ENCODE measurements at places on chromosomes 6 and 20. TPM values are rescaled to one million over a fixed set of nuclear protein-coding genes. Genes with fewer than 3 reads are reported as not detected.

Gene CST2
- total RNA-seq: 0.44 TPM

Gene BHLHE23
- not detected for total RNA-seq

Gene DDO
- not detected for total RNA-seq

Gene F13A1
- total RNA-seq: not detected

Gene LATS1
- total RNA-seq: 7.6 TPM

Gene MTRF1L
- 15.6 TPM for total RNA-seq

Gene BNIP5
- total RNA-seq: not detected

Gene CDSN
- not detected for total RNA-seq

Gene TMEM200A
- not detected for total RNA-seq

Gene CYP24A1
- total RNA-seq: 292 TPM

Gene SLC25A27
- total RNA-seq: 0.09 TPM

Gene ZNF318
- total RNA-seq: 5.6 TPM

Gene ELOVL4
- 1.5 TPM for total RNA-seq

Gene RNF146
- total RNA-seq: 11.9 TPM

Gene LZTS3
- total RNA-seq: 2.7 TPM

Gene BPIFB2
- not detected for total RNA-seq

Gene PHF3
- total RNA-seq: 10.8 TPM

Gene VPS16
- total RNA-seq: 31.6 TPM

Gene FAM217A
- total RNA-seq: not detected

Gene SYTL3
- 0.98 TPM for total RNA-seq

Gene KCNK16
- not detected for total RNA-seq

Gene TFAP2D
- total RNA-seq: not detected

Gene PPP1R3G
- 1.6 TPM for total RNA-seq

Measured in A549 treated with CpdA at 1 μM for 4 hours (cell line).